EL (cell line): ENCODE measurements at places on chromosomes 12 and 14.

GRCh38 chr12:14961466-14962152, at the start of gene ARHGDIB:
Gene ARHGDIB (minus strand): TSS chr12:14961601. CDS start chr12:14950712, 10,889 bp downstream.
- DNase-seq: peak; percentile 47

DNA sequence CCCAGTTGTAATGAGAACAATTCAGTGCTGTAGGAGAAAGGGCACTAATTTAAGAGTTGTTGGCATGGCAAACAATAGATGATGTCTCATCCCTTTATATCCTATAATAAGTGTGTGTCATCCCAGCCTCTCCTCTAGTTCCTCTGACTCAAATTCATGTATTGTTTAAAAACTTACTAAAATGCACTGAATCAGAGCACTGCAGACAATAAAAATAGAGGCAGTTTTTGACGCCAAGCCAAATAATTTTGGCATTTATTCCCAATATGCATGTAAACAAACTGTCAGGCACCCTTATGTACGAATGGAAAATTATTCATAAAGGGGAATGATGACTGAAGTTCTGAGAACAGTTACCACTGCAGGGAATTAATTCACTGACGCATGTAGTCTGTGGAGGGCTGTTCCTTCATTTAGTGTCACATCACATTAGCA, 57.9 kb upstream of the TMX1 start:
- DNase-seq: no peak

GRCh38 chr14:68390741-68391140, 402.1 kb downstream of the ZFP36L1 start:
- no peak for DNase-seq

DNA sequence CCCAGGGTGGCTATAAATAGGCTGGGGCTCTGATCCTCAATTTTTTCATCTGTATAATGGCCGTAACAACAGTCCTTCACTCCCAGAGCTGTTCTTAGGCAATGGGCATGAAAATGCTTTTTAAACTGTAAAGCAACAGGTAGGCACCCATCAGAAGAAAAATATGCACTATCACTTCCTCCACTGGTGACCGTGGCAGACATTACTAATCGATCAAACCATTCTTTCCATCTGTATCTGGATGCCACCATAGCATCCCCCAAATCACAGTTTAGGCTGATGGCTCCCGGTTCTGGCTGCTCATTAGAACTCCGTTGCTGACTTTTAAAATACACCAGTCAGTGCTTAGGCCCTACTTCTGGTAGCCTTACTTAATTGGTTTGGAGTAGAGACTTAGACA, 11.2 kb downstream of the KRT71 start:
- DNase-seq: no peak

GRCh38 chr12:94763462-94763861, 113.1 kb upstream of the TMCC3 start:
- DNase-seq: no peak

DNA sequence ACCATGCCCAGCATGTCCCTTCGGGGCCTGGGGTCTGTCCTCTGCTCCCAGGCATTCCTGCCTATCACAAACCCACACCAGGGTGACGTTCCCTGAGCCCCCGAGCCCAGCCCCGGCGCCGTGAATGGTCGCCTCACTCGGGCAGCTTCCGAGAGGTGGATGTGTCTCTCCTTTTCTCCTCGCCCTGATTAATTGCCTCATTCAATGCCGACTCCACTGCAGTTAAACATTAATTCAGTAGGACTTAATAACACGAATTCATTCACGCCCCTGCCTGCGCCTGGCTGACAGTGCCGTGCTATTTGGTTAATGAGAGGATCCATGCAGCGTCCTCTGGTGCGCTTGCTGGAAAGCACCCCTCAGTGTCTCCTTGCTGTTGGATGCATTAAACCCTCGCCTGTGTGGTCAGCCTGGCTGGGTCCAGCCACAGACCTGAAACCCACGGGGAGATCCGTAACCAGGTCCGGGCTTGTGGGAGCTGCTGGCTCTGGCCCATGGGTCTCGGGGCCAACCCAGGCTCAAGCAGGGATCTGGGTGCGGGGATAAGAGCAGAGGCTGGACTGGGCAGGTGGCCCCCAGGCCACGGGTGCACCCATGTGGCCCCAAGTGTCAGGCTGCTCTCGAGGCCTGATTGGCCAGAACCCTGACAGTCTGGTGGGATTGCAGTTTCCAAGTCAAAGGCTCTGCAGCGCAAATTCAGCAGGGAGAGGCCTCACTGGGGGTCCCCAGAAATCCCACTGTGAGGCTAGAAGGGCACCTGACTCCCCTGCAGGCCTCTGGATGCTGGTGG, 55.4 kb downstream of the FBRSL1 start:
- DNase-seq: no peak

- peak; percentile 81 for DNase-seq
These were observed 2.1 kb upstream of the PTPRQ start for GRCh38 chr12:80441921-80442320.

DNA sequence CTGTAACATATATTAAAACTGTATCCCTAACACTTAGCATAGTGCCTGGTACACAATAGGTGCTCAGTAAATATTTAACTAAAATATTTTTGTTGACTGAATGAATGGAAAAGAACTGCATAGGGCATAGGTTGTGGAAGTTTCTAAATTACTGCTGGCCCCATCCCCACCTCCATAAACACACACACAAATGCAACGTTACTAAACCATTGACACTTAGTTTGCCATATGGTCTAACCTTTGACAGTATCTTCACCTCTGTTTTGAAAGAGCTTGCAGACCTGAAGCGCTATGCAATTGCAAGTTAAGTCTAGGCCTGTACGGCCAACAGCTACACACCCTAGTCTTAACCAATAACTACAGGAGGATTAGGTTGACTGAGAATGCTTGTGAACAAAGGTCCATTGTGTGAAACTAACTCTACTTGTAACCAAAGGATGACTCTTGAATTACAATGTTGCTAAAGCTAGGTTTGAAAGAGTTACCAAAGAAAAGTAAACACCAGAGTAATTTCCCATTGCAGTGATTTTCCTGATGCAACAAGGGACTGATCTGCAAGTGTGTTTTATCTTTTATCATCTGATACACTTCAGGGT, 924 bp upstream of the MANSC1 start:
- no peak for DNase-seq

DNA sequence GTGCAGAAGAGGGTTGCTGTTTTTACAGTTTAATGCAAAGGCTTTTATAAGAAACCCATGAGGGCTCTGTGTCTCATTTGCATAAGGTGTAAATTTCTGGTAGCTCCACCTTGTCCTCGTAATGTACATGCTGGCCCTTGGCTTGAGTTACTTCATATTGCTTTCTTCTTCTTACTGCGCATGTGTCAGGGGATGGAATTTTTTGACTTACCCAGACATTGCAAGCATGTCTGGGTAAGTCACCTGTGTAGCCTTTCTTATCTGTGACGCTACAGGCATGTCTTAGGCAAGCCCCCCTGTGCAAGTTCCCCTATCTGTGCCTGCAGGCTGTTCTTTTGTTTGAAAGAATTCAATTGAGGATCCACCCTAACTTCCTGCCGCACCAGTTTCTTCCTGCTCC, 274.2 kb downstream of the ETNK1 start:
- DNase-seq: no peak

- DNase-seq: peak; percentile 84
These were observed at the start of gene ITGA5 for GRCh38 chr12:54419088-54419887. Gene ITGA5 (minus strand): TSS chr12:54419266. CDS start chr12:54419198, 68 bp downstream.

DNA sequence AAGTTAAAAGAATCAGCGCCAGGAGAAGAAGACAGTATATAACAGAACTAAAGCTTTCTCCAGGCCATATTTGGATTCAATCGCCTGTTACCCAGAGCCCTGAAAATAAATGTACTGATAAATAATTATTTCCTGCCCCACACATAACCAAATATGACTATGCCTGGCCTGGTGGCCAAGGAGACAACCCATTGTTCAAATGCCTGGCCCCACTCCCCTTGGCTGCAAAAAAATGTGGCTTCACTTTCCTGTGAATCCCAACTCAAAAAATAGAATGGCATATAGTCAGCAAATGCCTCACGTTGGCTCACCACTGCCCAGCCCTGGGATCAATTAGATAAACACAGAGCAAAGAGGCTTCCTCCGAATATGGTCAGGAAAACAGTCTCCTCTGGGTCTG, 472.1 kb downstream of the BCL11B start:
- DNase-seq: no peak

- no peak for DNase-seq
These were observed 40.2 kb upstream of the EMP1 start for GRCh38 chr12:13156277-13156676.

GRCh38 chr14:37585971-37586796, 8.9 kb downstream of the FOXA1 start:
- DNase-seq: no peak

DNA sequence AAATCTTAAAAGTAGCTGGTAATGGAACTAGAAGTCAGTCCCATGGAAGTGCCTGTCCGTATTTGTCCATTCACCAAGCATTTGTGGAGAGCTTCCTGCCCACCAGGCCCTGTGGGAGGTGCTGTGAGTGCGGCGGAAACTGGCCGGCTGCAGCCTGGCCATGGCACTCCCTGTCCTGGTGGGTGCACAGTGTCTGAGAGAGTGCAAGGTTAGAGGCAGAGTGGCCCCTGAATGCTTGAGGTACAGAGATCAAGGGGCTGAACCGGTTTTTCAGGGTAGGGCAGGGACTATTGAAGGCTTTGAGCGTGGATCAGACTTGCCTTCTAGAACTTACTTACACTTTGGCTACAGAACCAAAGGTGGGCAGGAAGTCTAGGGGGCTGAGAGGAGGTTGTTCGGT, 92.9 kb downstream of the ESR2 start:
- no peak for DNase-seq

DNA sequence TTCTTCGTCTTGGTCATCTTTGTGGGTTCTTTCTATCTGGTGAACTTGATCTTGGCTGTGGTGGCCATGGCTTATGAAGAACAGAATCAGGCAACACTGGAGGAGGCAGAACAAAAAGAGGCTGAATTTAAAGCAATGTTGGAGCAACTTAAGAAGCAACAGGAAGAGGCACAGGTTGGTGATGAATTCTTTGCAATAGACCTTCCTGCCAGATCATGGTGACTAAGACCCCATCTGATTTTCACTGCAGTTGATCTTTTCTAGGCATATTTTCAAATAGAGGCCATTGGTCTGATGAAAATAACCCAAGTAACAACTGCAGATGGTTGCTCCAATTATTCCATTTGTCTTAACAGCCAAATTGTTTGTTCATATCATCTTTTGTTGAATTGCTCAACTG, 114.4 kb downstream of the SCN8A start:
- DNase-seq: no peak

DNA sequence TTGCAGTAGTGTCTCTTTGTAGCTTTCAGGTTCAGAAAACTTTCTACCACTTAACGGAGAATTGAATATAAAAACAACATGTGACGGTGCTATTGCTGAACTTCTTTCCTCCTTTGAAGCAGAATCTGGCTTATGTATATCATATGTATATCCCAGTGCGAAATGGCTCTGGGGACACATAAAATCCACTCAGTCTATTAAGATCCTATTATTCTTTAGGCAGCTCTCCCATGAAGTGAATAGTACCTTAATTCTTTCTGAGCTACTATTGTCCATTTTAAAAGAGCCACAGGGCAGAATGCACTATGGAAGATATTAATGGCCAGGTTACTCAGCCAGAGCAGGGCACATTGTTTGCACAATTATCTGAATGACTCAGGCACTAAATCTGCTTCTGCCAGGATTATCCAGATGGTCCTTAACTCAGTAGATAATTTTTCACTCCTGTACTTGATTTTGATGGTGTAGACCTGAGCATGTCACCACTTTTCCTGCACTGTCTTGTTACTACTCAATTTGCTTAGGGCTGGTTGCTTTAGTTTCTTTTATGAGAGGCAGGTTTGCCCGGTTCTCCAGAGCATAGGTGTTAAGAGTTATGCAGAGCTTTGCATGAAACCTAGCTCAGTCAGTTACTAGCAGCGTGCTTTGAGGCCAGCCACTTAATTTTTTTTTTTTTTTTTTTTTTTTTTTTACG, 5.5 kb downstream of the CNTN1 start:
- no peak for DNase-seq

DNA sequence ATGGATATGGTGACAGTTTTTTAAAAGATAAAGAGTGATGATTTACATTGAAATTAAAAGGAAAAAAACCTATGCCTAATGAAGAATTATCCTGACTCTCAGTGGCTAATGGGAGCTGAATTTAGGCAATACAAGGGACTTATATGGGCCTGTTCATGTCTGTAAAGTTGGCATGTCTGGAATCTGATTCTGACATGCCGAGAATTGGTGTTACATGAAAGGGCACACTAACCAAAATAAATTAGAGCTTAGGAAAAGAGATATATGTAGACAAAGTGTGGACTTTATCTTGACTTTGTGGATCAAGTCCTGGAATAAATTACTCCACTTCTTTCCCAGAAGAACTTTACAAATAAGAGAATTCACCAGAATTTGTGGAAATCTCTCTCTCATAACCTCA, 1.1 kb downstream of the TDG start:
- peak; percentile 23 for DNase-seq

DNA sequence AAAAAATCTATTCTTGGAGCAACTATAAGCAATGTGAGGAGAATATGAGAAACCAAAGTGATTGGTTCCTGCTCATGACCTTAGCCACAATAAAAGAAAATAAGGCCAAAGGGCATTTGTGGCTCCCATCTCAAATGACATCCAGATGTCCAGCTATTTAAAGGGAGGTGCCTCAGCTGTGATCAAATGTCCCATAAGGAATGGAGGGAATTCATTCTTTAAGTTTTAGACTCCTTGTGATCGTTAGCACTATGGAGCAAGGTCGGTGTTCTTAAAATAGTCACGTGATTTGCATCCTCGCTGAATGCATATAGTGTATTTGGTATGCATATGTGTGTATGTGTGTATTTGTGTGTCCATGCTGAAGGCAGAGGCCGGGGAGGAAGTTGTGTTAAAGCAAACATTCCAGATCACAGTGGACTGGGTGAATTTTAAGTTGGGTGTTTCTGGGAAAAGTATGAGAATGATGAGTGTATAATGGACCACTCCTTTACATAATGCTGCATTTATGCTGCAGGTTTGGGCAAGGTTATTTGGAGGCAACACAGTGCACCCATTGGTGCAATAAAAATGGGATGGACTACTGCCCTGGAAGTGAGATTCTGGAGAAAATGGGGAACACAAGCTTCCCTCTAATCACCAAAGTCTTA, 5.6 kb upstream of the E2F7 start:
- DNase-seq: no peak

GRCh38 chr14:74134484-74134883, 49.7 kb downstream of the LIN52 start:
- DNase-seq: no peak

- no peak for DNase-seq
These were observed 1305.0 kb downstream of the LRFN5 start for GRCh38 chr14:42911642-42912041.

GRCh38 chr12:106897082-106897481, 58.6 kb upstream of the TMEM263 start:
- peak; percentile 28 for DNase-seq

GRCh38 chr14:93116676-93117200, 1.0 kb upstream of the ITPK1 start:
- DNase-seq: no peak

DNA sequence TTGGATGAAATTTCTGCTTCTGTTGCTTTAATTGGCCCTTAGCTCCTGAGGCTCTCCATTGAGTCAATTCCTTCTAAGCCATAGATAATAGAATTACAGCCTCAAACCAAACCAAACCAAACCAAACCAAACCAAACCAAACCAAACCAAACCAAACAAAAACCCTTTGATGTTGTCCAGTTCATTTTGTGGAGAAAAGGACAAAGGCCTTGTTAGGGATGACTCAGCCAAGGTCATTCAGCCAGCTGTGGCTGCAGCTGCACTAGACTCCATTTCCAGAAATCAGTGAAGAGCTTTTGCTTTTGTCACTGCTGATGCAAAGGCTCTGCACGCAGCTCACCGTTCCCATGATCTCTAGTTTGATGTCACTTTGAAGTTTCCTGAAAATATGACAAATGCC, 82.2 kb upstream of the RMST start:
- no peak for DNase-seq

- DNase-seq: no peak
These were observed 2.9 kb downstream of the FBXO34 start for GRCh38 chr14:55274146-55274545.
